Epithelial cell of esophagus (primary cell): ENCODE measurements at places on chromosomes 1 and 21.

DNA sequence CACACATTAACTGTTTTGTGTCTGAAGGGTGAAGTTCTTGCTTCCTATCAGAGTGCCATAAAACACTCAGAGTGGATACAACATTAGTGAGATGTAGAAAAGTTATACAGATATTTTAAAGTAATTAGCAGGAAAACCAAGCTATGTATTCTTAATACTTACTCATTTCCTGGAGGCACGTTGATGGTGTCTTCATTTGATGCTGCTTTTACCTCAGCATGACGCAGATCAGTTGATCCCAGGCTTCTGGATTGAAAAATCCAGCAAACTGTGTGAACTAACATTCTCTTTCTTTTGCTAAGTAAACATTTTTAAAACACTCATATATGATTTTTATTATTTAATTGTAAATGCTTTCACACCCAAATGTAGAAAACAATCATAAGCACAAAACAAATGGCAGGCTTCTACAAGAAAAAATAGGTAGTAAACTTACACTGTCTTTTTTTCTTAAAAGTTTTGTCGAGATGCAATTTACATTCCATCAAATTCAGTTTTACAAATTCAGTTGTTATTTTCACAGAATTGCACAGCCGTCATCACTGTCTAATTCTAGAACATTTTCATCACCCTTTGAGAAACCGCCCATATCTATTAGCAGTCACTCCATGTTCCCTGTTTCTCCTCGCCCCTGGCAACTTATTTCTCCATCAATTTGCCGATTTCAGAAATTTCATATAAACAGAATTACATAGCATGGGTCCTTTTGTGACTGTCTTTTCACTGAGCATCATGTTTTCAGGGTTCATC lies 198.9 kb downstream of the LRRC7 start:
- DNase-seq, result no peak

DNA sequence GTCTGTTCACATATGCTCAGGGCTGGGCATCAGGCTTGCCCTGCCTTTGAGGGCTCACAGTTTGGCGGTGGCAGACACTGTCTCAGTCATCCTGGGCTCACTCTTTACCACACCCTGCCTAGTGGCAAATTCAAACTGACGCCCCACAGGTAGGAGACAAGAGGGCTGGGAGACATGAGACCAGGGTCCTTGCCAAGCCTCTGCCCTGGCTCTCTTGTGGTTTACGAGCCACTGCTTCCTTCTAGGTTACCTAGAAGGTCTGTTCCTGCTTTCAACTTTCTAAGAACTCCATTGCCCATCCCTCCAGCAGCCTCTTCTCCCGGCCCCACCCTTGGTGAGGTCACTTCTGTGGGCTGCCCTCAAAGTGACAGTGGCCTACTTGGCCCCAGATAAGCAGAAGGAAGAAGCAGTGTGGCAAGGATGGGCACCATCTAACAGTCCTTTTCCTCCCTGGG lies 10.5 kb downstream of the KIF21B start:
- no peak for DNase-seq

DNA sequence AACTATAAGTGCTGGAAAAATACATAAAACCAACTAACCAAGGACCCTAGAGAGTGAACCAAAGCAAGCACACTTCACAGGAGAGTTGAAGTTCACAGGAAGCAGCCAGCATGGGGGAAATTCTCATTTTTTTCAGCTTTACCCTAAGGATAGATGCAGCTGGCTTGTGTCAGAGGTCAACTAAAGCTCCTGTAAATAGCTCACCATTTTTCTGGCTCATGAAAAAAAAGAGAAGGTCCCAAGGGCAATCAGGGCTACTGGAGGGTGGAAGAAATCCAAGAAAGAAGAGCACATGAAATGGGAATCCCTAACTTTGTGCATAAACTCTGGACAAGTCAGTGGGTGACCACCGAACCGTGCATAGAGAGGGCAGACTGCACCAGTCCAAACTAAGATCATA lies 58.3 kb downstream of the KCNJ15 start:
- DNase-seq, result no peak

DNA sequence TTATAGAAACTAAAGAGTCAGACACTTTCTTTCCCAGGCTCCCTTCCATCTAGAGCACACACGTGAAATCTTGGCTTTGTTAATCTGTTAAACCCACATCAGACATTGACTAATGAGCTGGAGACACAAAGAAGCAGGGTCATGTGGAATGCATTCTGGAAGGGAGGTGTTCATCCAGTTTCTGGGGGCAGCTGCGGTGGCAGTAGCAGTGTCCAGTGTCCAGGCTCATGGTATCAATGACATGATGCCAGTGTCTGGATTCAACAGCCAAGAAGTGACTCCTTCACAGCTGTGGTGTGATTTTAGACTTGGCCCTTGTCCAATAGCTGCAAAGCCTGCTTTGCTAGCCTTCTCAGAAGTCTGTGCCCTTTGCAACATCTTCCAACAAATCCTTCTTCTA lies 95.2 kb downstream of the NTPCR start:
- peak; percentile 8 for DNase-seq

GRCh38 chr1:238738892-238739291 lies 647.5 kb upstream of the CHRM3 start:
- DNase-seq, result no peak

- DNase-seq, result no peak
These were observed 42.5 kb downstream of the ETS2 start for GRCh38 chr21:38848187-38848609.

- peak; percentile 73 for DNase-seq
These were observed 63.4 kb upstream of the L1TD1 start for GRCh38 chr1:62131093-62131725.

GRCh38 chr1:220999872-221000863 lies 120.9 kb downstream of the HLX start:
- DNase-seq, result peak; percentile 4

GRCh38 chr1:156276966-156277381 lies 5.7 kb downstream of the SMG5 start:
- DNase-seq, result peak; percentile 83

DNA sequence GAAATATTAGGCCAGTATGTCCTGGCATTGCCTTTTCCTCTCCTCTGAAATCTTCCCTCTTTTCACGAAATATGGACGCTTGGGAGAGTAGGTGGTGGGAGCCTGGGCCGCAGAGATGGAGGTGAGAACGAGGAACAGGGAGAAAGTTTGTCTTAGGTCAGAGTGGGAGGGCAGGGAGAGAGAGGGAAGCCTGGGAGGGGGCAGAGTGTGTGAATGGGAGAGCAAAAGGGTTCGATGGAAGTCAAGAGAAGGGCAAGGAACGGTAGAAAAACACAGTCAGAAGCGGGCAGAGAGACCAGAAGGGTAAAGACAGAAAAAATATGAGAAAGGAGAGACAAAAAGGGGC lies 1.2 kb downstream of the TRABD2B start:
- no peak for DNase-seq

- peak; percentile 81 for DNase-seq
These were observed 128.2 kb downstream of the CACHD1 start for GRCh38 chr1:64598100-64598571.

GRCh38 chr1:109768820-109769219 lies 5.1 kb upstream of the EPS8L3 start:
- DNase-seq, result no peak

GRCh38 chr1:183568176-183569021 lies 21.9 kb downstream of the NCF2 start:
- DNase-seq, result no peak

DNA sequence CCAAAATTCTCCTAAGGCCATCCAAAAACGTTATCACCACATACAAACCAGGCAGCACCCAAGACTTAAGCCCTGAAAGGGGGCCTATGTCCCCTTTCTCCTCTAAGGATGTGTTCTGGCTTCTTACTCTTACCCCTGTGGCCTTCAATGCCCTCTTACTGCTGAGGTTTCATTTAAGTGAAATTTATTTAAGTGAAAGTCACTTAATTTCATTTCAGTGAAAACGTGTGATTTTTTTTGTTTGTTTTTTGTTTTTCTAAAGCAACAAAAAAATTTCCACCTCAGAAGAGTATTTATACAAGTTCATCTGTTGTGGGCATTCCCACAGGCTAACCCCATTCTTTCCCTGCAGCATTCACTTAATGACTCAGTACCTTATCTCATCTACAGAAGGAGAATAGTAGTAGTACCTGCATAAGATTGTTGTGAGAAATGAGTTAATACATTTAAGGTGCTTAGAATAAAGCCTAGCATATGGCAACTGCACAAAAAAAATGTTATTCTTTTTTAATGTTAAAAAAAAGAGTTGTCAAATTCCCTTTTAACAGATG lies 220.6 kb downstream of the CHRM3 start:
- no peak for DNase-seq

GRCh38 chr1:219126377-219126776 lies 47.3 kb upstream of the LYPLAL1 start:
- DNase-seq, result no peak

- DNase-seq, result no peak
These were observed 8.9 kb upstream of the PRMT2 start for GRCh38 chr21:46626536-46626935.

DNA sequence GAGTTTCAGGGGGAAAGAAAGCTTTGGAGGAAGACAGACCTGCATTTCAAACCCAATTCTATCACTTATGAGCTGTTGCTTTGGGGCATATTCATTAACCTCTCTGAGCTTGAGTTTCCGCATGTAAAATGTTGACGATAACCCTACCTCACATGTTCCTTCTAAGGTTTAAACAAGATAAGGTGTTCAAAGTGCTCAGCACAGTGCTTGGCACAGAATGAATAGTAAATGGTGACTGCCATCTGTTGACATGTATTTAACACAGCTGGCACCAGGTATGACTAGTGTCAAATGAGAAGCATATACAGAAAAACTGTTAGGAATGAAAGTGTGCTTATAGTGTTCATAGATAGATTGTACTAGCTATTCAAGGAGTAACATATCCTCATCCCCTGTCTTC lies 155.5 kb downstream of the PTGER3 start:
- no peak for DNase-seq

GRCh38 chr1:11335417-11336056 lies 62.5 kb downstream of the UBIAD1 start:
- no peak for DNase-seq

GRCh38 chr1:102630041-102630440 lies 478.3 kb downstream of the COL11A1 start:
- peak; percentile 52 for DNase-seq

DNA sequence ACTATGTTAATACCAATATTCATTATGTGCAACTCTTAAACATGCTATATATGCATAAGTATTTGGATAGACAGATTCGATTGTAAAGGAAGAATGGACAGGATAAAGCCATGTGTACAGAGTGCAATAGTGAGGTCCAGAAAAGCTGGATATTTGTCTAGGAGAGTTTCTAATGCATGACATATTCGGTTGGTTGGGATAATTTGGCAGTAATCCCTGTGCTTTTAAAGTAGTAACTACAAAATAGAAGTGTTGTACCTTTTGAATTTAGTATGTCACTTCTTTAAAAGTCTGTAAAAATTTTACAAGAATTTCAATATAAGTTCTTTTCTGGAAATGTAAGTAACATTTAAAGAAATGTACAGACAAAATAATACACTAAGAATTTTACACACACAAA lies 774.5 kb downstream of the USP25 start:
- DNase-seq, result no peak

GRCh38 chr1:234316486-234316885 lies 56.8 kb upstream of the COA6 start:
- DNase-seq, result no peak

- peak; percentile 26 for DNase-seq
These were observed 113.7 kb downstream of the ZNF281 start for GRCh38 chr1:200296091-200296661.

DNA sequence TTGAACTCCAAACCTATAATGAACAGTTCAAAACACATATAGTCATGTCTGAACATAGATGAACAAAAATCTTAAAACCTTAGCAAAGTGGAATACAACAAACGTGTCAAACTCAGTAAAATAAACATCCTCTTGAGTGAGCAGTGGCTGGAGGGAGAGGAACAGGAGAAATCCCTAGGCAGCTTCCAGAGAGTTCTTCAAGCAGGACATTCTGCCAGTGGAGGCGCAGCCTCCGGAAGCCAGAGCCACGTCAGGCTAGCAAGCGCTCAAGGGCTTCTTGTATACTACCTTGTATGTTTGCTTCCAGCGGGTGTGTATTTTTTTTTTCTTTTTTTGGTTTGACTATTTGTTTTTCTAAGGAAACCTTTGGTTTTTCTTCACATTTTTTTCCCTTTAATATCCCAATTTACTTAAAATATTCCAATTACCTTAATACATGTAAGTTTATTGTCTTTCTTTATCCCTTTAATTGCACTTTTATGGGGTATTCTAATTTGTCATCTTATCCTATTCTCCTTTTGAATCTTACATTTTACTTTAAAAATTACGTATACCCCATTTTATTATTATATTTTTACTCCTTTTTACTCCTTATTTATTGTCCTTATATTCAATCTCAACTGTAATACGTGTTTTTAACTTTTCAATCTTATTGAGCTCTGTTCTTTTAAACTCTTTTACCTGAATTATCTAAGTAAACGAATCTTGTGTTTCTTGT lies 42.0 kb downstream of the COLGALT2 start:
- peak; percentile 17 for DNase-seq

DNA sequence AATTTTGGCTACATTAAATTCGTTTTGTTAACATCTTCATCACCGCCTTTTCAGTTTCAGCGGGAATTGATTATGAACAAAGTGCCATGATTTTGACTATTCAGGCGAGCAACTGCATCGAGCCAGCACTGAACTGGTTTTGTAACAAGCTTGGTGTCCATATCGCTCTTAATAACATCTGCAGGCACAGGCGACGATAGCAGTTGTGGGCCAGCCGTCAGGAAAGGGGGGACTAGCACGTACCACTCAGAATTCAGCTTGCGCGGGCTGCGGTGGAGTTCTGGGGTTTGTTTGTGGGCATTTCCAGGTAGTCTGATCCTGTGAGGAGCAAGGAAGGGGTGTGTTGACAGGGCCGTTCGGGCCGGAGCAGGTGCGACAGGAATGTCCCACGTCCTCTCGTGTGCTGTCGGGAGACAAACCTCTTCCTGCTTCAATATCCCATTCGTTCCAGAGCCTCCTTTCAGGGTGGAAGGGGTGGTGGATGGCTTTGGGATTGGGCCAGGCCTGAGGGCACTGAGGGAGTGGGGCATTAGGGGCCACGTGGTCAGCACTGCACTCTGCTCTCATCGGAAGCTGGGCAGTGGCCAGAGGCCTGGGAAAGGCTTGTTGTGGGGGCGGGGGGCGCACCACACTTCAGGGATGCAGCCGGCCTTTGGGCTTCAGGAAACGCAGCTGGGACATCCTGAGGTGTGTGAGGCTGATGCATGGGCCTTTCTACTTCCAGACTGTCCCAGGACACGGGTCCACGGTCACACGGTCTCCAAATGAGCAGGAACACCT lies 39.1 kb downstream of the SKI start:
- no peak for DNase-seq

DNA sequence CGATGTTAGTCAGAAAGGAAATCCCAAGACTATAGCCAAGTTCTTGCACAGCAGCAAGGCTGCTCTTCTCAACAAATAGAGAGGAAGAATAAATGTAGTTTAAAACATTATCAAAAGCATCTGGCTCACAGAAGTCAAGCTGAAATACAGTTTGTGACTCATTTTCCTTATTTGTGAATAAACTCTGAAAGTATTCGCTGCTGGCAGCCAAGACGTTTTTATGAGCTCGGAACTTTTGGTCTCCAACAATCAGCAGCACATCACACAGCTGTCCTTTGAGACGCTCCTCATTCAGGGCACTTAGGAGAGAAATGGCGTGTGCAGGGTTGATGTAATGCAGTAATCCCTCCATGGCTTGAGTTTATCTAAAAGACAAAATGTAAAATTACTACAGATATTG lies 16.4 kb downstream of the ZBTB21 start:
- DNase-seq, result no peak
